ENCODE measurements at places on chromosomes 11 and 22. TPM values are rescaled to one million over a fixed set of nuclear protein-coding genes. Genes with fewer than 3 reads are reported as not detected.

The MS4A4E gene
- not detected for total RNA-seq

The NAT10 gene
- 52.7 TPM for total RNA-seq

The APOL6 gene
- 3.9 TPM for total RNA-seq

The SESN3 gene
- 7.6 TPM for total RNA-seq

The SLC22A12 gene
- total RNA-seq: not detected

The GGTLC3 gene
- total RNA-seq: not detected

The ZNF280B gene
- total RNA-seq: 2.2 TPM

The TTC38 gene
- 34.6 TPM for total RNA-seq

The FREY1 gene
- total RNA-seq: 0.93 TPM

The INS gene
- total RNA-seq: not detected

The ELFN2 gene
- total RNA-seq: under 0.01 TPM

The SHANK3 gene
- 54.3 TPM for total RNA-seq

The RRP7A gene
- 36.0 TPM for total RNA-seq

The UPK3A gene
- not detected for total RNA-seq

The CD3D gene
- total RNA-seq: not detected

The P2RY2 gene
- total RNA-seq: 4.8 TPM

The PRG3 gene
- not detected for total RNA-seq

The MRGPRX4 gene
- not detected for total RNA-seq

The PGM2L1 gene
- total RNA-seq: 33.6 TPM

The MMP1 gene
- 2,491 TPM for total RNA-seq

The TRIM49 gene
- total RNA-seq: not detected

The VSIG10L2 gene
- not detected for total RNA-seq

The LRRC75B gene
- 3.7 TPM for total RNA-seq

The TSPAN32 gene
- total RNA-seq: not detected

The TRIM51 gene
- total RNA-seq: not detected

The CALCA gene
- total RNA-seq: not detected

The C22orf31 gene
- not detected for total RNA-seq

The SLC22A9 gene
- not detected for total RNA-seq

The MAJIN gene
- total RNA-seq: not detected

The TMEM121B gene
- total RNA-seq: 0.50 TPM

The WT1 gene
- not detected for total RNA-seq

The KIRREL3 gene
- total RNA-seq: not detected

The PKP3 gene
- total RNA-seq: 0.13 TPM

The MUC2 gene
- total RNA-seq: not detected

The RIMBP3B gene
- not detected for total RNA-seq

The HIRA gene
- 20.7 TPM for total RNA-seq

The C11orf42 gene
- total RNA-seq: not detected

The INTS4 gene
- total RNA-seq: 59.5 TPM
